A549 (cell line): ENCODE measurements at places on chromosomes 13 and 19.

DNA sequence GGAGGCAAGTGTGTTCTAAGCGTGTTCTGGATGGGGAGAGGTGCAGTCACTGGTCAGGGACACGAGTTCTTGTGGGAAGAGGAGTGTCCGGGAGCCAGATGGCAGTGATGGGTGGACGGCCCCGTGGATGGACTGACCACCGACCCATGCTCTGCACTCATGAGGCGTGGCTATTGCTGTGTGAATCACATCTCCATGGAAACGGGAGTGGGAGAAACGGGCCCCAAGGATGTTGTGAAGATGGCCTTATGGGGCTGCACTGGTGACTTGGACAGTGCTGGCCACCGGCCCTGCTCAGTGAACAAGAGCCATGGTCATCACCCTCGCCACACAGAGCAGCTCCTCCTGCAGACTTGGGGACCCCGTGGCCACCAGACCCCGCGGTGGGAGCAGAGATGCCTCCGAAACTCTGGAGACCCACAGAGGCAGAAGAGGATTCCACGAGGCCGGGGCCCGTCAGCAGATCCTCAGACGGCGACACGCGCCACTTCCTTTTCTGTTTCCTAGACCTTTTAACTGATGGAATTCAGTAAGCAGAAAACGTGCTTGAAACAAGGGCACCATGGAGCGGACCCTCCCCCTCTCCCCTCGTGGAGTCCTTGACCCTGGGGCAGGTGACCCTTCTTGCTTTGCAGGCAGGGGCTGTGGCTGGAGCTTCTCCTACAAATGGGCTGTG is 47.5 kb downstream of the GAS6 start:
- no peak for DNase-seq

GRCh38 chr19:334296-335071 is 10.1 kb downstream of the MIER2 start:
- DNase-seq, result no peak

DNA sequence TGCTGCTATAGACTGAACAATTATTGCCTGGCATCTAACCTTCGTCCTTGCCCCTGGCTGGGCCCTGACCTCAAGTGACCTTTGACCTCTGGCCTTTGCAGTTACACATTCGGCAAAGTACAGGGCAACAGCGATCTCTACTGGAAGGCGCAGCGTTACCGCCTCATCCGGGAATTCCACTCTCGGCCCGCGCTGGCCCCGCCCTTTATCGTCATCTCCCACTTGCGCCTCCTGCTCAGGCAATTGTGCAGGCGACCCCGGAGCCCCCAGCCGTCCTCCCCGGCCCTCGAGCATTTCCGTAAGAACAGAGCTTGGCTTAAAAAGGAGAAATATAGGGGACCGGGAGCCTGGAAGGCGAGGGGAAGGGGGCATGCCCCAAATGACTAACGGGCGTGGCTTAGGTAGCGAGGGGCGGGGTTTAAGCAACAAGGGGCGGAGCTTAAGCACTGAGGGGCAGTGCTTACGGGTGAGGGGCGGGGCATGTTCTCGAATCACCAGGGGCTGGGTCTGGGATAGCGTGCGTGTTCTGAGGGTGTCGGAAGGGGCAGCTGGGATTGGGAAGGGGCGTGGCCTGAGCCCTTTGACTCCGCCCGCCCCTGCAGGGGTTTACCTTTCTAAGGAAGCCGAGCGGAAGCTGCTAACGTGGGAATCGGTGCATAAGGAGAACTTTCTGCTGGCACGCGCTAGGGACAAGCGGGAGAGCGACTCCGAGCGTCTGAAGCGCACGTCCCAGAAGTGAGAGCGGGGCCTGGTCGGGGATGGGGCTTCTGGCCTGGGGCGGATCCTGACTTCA is 52.7 kb downstream of the TRPM4 start:
- no peak for DNase-seq

DNA sequence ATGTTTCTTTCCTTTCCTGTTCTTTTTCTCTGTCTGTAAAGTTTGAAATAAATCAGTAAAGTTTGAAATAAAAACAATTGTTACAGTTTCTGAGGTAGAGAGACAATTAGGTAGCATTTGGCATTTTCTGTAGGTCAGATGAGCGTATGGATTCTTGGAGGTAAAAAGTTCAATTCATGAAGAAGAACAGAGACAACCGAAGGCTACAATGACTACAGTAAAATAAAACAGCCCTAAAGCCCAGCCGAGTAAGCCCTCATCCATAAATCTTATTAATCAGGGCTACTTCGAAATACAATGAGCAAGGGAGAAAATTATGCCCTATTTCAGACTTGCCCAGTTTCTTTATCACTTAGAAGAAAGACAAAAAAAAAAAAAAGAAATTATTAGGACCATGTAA is 941.9 kb upstream of the SLC10A2 start:
- DNase-seq, result no peak

DNA sequence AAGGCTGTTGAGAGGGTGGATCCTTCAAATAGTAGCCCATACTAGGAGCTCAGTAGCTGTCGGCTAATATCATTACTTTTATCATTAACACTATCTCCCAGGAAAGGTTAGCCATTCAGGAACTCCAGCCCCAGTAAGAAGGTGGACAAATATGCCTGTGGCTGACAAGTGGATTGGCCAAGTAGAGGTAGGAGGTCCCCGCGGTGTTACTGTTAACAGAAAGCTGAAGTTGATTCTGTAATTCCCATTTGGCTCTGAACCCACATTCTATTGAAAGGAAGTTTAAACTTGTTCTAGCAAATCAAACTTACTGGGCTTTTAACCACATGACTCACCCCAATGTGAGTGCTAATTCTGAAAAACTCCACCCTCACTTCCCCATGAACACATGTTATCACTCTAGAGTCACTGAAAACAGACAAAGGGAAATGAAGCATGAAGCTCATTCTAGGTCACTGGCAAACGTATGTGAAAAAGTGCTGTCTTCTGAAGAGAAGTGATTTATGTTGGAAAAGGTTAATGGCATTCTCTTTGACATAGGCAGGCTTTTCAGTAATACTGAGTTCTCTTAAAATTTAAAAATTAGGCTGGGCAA is 273.5 kb downstream of the FGF14 start:
- DNase-seq, result no peak

GRCh38 chr19:4624733-4625362 is 14.5 kb upstream of the TNFAIP8L1 start:
- peak; percentile 79 for DNase-seq

DNA sequence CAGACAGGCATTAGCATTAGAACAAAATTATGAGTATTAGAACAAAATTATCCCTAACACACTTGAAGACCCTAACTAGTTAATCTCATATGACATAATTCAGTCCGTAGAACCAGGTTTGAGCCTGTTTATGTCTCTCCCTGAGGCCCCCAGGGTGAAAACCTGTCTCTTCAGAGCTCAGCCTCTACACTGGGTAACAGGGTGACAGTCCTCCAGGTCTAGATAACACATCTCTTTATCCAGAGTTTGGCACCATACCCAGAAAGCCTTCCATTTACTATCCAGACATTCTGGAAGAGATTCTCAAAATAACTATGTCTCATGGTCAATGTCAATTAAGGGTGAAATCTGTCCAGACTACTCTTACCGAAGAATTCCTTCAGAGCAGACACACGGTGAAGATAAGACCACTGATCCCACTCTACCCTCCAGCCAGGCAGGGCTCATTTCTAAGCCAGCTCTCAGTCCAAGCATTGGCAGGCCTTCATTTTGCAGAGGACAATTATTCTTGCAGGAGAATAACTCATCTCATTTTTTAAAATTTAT is 1195.3 kb downstream of the EFNB2 start:
- DNase-seq, result no peak

DNA sequence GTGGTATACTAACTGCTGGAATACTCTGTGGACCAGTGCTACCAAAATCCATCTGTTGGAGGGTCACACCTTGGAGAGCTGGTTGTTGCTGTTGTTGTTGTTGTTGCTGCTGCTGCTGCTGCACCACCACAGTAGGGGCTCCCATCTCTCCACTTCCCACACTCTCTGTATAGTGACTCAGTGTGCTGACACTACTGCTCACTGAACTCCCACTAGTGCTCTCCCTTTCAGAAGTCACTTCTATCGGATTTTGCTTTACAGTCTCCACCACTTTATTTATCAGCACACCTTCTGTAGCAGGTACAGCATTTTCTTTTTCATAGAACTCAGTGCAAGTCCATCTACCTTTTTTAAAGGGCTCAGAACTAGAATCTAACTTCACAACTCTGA is 1.7 kb downstream of the TSC22D1 start:
- no peak for DNase-seq

DNA sequence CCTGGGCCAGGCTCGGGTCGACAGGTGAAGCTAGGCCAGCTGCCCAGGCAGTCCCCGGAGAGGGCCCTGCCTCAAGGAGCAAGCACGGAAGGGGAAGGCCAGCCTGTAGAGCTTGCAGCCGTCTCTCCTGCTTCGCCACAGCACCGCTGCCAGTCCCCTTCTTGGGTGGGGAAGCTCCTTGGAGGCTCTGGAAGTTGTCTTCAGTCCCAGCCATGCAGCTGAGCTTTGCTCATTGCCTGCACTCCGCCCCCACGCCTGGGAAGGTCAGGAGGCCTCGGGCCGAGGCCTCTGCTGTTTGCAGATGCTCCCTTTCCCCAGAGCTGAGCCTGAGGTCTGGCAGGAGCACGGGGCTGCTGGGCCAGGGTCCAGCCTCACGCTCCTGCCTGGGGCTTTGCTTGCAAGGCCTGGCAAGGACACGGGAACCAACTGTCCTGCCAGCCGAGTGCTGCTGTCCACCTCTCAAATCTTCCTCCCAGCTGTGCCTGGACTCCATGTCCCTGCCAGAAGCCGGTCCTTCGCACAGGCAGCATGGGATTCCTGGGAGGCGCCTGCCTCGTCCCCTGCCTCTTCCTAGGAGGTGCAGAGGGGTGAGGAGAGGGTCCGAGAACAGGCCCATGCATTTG is 13.3 kb downstream of the PLEKHF1 start:
- no peak for DNase-seq

GRCh38 chr19:55619286-55619685 is 5.1 kb downstream of the ZNF784 start:
- no peak for DNase-seq

DNA sequence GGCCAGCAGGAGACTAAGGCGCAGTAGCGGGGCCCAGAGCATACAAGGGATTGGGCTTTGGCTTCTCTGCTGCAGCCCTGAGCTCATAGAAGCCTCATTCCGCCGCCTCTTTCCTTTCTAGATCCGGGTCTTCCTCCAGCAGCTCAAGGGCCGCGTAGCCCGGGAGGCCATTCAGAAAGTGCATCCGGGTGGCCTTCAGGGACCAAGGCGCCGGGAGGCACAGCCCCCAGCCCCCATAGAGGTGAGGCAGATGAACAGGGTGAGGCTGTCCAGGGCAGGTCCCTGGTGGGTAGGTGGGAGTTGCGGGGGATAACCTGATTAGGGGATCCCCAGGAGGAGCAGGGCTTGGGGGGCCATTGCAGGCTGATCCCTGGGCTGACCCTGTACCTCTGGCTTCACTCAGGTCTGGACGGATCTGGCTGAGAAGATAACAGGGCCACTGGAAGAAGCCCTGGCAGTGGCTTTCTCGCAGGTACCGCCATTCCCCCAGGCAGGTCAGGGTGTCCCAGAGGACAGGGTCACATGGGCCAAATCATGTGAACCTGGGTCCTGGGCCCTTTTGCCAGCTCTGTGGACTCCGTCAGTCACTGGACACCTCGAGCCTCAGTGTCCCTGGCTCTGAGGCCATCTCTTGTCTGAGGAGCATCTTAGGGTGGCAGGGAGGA is 1.3 kb downstream of the SNAPC2 start:
- no peak for DNase-seq
